Upper lobe of right lung (tissue), 1 donor: ENCODE measurements at places on chromosomes 2 and 18. TPM values are rescaled to one million over a fixed set of nuclear protein-coding genes. Genes with fewer than 3 reads are reported as not detected.

The C2orf76 gene
- 11.8 TPM for total RNA-seq

The SCYGR4 gene
- total RNA-seq, result not detected

The ZNF512 gene
- 30.8 TPM for total RNA-seq

The ATP6V1C2 gene
- total RNA-seq, result not detected

The MOCOS gene
- total RNA-seq, result 5.0 TPM

The NGEF gene
- not detected for total RNA-seq

The ZNF513 gene
- 14.2 TPM for total RNA-seq

The SERPINB2 gene
- total RNA-seq, result 0.38 TPM

The HK2 gene
- total RNA-seq, result 77.1 TPM

The TMEM37 gene
- 23.8 TPM for total RNA-seq

- H3K27me3 ChIP-seq, result no peaks in the 10 kb centered on the region
- H3K27ac ChIP-seq, result peak overlapping the region; percentile 7
- no peak for DNase-seq
- no peak overlapping the region for H3K4me3 ChIP-seq
Measured at GRCh38 chr2:216064665-216065064, 16.9 kb downstream of the PECR start.

DNA sequence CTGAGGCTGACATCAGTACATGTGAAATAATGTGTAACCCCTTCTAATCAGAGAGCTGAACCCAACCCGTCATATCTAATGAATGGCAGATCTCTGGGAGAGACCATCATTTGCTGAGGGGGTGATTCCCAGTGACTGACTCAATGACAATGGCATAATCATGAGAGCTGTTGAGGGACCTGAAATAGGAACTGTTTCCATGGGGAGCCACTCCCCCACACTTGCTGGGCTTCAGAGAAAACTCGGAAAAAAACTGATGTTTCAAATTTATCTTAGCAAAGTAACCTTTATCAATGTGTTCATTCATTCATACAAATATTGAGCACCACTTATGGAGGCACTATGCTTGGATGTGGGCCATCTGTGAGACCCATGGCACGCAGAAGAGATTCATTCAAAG lies 93.4 kb upstream of the ZBTB14 start:
- H3K4me1 ChIP-seq, result no peaks in the 10 kb centered on the region
- no peaks in the 10 kb centered on the region for H3K27me3 ChIP-seq
- DNase-seq, result no peak
- H3K27ac ChIP-seq, result no peak overlapping the region
- H3K4me3 ChIP-seq, result no peak overlapping the region

- DNase-seq, result no peak
- no peak overlapping the region for H3K27ac ChIP-seq
- H3K4me1 ChIP-seq, result no peaks in the 10 kb centered on the region
- H3K27me3 ChIP-seq, result no peaks in the 10 kb centered on the region
Measured at GRCh38 chr18:42196651-42197050, 241.6 kb downstream of the PIK3C3 start.

DNA sequence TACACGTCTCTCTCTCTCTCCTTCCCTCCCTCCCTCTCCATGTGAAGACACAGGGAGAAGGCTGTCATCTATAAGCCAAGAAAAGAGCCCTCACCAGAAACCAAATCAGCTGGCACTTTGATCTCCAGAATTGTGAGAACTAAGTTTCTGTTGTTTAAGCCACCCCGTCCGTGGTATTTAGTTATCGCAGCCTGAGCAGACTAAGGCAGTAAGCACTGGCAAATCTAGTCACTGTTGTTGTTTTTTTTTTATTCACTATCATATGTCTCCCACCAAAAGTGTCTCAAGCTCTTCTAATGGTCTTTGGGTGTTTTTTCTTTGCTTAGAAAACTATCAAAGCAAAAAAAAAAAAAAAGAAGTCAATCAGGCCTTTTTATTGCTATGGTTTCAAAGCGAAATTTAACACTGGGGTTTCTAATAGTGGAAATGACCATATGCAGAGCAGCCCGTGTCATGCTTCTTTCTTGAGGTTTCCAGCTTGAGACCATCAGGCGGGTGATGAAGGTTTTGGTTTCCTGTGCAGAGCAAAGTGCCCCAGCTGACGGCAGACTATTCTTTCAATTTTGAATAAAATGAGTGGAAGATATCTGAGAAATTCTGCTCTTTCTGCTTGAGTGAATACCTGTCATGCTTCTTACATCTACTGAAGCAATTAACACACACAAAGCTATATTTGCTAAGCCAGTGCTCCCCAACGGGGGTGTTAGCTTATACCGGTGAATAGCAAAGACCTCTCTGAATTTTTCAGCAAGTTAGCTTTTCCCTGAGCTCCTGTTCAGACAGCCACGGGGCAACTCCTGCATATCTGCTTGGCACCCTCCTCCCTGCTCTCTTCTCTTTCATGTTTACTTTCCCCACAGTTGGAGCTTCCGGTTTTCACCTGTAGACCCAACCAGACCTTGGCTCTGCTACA lies 394.1 kb upstream of the ATP5MC3 start:
- no peaks in the 10 kb centered on the region for H3K4me1 ChIP-seq
- H3K27me3 ChIP-seq, result no peaks in the 10 kb centered on the region
- no peaks in the 10 kb centered on the region for H3K36me3 ChIP-seq

GRCh38 chr2:155714983-155715382 lies 617.5 kb downstream of the NR4A2 start:
- H3K36me3 ChIP-seq, result no peaks in the 10 kb centered on the region
- no peak overlapping the region for H3K4me3 ChIP-seq
- no peaks in the 10 kb centered on the region for H3K27me3 ChIP-seq
- no peak for DNase-seq

DNA sequence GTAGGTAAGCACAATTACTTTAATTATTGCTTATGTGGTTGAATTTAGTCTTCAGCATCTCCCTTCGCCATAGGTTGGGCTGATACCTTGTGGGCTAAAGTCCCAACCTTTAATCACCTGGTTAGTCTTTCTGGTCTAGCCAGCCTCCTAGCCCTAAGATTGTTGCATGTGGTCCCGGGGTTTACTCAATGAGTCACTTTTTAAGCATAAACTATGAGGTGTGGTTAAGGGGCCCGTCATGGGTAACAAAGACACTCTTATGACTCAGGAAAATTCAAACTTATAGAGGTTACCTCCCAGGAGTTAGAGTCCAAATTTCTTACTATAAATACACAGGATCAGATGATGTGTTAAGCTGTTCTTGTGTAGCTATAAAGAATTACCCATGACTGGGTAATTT lies 841.6 kb downstream of the TRIB2 start:
- H3K36me3 ChIP-seq, result no peaks in the 10 kb centered on the region
- no peak for DNase-seq
- no peak overlapping the region for H3K4me3 ChIP-seq
- no peak overlapping the region for H3K27ac ChIP-seq
- H3K4me1 ChIP-seq, result no peaks in the 10 kb centered on the region
- H3K27me3 ChIP-seq, result no peaks in the 10 kb centered on the region

DNA sequence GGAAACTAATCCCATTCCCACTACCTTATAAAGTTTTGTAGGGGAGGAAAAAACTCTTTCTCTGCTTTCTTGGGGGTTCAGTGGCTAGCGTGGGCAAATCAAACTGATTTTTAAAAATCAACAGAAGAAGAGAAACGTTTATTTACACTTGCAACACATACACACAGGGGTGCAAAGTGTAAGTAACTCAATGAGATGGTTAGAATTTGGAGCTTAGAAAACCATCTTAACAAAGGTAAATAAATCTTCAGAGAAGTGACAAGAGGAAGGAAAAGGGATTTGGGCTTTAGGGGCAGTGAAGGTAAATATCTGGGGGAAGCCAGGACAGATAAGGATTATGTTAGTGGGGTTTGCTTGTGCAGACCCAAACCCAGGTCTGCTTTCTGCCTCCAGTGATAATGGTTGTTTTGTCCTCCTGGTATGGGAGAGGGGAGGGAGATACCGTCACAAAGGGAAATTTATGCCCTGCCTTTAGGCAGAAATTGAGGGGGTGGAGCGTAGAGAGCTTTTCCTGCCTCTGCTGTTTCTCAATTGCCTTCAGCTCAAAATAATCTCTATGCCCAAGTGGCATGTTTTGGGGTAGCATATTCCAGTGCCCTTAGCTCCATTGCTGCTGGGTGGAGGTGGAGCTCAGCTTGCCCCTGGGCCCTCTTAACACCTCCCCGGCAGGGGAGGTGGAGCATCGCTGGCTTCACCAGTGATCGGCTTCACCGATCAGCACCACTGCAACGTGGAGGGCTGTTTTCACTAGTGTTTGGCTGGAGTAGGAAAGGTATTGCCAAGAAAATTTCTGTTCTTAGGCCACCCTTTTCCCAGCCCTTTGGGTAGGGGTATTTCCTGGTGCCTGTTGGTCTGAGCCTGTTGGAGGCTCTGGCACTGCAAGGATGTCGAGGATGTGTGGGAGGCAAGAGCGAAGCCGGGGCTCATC lies 92.2 kb downstream of the TEX51 start:
- H3K27ac ChIP-seq, result no peak overlapping the region
- no peaks in the 10 kb centered on the region for H3K36me3 ChIP-seq
- H3K4me3 ChIP-seq, result no peak overlapping the region
- no peaks in the 10 kb centered on the region for H3K27me3 ChIP-seq
- DNase-seq, result no peak

- no peaks in the 10 kb centered on the region for H3K36me3 ChIP-seq
- no peaks in the 10 kb centered on the region for H3K4me1 ChIP-seq
- H3K4me3 ChIP-seq, result no peak overlapping the region
- H3K27ac ChIP-seq, result no peak overlapping the region
- DNase-seq, result no peak
Measured at GRCh38 chr18:45304558-45304957, 310.7 kb upstream of the SLC14A2 start.

DNA sequence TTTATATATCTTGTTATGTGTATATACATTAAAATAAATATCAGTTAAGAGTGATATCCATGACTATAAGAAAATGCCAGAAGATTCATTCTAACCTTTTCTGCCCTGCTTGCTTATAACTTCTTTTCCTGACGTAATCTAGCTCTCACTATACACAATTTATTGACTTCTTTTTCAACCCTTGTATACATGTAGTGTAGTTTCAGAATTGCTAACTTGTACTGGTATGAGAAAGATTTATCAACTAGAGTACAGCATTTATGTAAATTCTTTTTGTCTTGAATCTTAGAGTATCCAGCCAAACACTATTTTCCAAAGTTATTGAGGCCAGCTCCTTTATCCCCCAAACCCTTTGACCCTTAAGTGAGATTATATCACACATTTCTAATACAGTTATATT lies 798.0 kb upstream of the RAB6C start:
- H3K27ac ChIP-seq, result no peak overlapping the region
- no peak overlapping the region for H3K4me3 ChIP-seq
- H3K36me3 ChIP-seq, result no peaks in the 10 kb centered on the region

GRCh38 chr2:148545390-148546256 lies 98.9 kb upstream of the EPC2 start:
- no peak for DNase-seq
- H3K4me3 ChIP-seq, result no peak overlapping the region
- H3K27me3 ChIP-seq, result no peaks in the 10 kb centered on the region
- H3K36me3 ChIP-seq, result no peaks in the 10 kb centered on the region
- H3K27ac ChIP-seq, result no peak overlapping the region

DNA sequence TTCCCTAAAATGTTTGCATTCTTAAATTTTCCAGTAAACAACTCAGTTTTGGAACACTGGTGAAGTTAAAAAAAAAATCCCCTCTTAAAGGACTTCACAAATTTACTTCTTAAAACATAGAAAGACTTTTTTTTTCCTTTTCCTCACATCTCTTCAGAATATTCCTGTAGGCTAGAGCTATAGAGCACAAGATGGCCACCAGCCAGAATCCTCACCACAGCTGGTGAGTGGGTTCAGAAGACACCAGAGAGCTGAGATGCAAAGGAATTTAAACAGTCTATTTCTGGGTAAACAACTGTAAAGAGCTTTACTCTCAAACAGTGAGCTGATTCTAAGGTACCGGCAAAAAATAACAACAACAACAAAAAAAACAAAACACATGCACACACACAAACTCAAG lies 252.8 kb downstream of the LRP1B start:
- H3K27ac ChIP-seq, result no peak overlapping the region
- no peaks in the 10 kb centered on the region for H3K36me3 ChIP-seq
- H3K27me3 ChIP-seq, result no peaks in the 10 kb centered on the region
- H3K4me3 ChIP-seq, result no peak overlapping the region
- no peak for DNase-seq

GRCh38 chr2:25168256-25169072 lies at the start of gene POMC:
POMC (minus strand) TSS chr2:25168580; CDS start chr2:25164772, 3,808 bp downstream.
- H3K27ac ChIP-seq, result no peak within 1 kb of the TSS
- H3K4me3 ChIP-seq, result peak within 1 kb of the TSS; percentile 48
- H3K4me1 ChIP-seq, result peaks cover 11% of the 10 kb centered on the region
- no peaks in the 10 kb centered on the region for H3K36me3 ChIP-seq
- H3K27me3 ChIP-seq, result peaks cover 54% of the 10 kb centered on the region
- peak; percentile 70 for DNase-seq
